ENCODE measurements at places on chromosomes 1 and 21.

DNA sequence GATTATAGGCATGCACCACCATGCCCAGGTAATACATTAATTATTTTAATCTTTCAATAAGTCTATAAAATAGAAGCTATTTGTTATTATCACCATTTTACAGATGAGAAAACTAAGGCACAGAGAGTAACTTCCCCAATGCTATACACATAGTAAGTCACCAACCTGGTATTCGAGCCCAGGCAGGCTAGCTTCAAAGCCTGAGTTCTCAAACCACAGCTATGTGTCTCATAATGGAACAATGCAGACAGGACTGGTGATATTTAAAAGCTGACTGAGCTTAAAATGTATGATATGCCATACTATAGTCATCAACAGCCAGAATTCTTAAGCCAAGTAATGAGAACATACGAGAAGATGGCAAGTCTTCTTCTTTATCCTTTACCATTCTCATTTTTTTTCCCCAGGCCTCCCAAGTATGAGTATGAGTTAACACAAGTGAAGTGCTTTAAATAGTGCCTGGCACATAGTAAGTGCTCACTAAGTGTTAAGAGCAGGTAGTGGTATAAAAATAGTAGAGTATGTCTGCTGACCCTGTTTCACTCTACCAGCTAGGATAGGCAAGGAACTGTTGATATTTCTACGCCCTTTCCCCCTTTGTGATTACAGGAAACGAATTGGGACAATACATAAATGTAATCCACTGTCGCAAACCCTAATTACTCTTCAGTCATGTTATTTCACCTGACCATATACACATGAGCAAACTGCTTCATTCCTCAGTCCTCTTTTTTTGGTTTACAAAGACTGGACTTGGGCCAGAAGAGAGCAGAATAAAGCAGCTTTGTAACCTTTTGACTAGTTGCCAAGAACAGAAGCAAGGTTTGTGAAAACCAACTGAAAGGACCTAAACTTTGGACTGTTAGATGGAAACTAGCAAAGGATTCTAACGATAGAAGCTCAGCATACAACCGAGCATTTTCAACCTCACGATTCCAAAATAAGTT, 9.5 kb downstream of the EYA3 start:
- H3K4me1 ChIP-seq: peaks cover 6% of the 10 kb centered on the region
- H3K27me3 ChIP-seq: no peaks in the 10 kb centered on the region
- no peak for DNase-seq
- H3K36me3 ChIP-seq: no peaks in the 10 kb centered on the region

DNA sequence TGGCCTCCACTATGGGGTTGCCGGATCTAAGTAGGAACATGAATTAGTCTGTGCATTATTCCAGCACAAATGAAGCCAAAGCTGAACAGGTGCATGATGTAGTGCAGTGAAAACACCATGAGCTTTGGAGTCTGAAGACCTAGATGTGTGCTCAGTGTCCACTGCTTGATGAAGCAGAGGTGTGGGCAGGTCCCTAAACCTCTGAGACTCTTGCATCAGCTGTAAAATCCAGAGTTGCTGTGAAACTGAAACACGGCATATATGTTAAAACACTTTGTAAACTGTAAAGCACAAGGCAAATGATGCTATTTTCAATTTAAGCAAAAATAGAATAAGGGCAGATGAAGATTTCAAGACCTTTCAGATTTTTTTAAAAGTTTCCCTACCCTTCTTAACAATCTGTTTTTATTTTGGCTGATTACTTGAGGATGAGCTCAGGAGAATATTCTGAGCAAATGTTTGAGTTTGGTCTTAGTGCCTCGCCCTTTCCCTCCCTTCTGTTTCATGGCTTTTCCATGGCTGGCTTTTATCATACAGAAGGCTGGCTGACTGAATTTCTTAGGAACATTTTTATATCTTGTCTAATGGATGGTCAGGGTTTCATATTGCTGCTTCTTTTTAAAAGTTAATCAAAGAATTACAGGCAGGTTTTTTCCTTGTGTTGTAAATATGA, 221.8 kb downstream of the NTNG1 start:
- peaks cover 4% of the 10 kb centered on the region for H3K27me3 ChIP-seq
- no peaks in the 10 kb centered on the region for H3K4me1 ChIP-seq
- no peak overlapping the region for H3K27ac ChIP-seq
- no peak for DNase-seq

DNA sequence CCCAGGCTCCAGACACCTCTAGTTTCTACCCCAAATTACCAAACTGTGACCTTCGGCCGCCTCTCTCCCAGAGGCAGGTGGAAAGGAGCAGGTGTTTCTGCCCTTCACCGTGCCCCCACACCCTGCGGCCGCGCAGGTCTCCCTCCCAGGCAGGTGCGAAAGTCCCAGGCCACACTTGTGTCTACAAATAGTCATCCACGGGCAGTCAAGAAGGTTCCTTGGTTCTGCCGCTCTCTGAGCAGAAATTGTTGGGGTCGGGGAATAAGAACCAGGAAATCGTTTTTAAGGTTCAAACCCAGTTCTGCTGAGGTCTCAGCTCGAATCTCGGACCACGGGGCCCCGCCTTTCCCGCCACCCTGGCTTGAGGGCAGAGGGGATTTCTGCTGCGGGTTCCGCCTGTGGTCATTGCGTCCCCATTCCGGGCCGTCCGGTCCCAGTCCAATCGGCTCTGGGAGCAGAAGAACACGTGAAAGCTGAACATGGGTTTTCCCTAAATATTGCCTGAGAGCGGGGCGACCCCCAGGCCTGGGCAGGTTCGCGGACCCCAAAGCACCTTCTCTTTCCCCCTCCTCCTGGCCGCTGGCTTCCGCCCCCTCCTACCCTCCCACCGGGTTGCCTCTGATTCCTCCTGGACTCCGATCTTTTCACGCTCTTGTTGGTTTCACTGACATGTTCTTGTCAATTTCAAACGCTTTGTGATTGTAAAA, 1.2 kb upstream of the ATF3 start:
- no peak overlapping the region for H3K27ac ChIP-seq
- peaks cover 60% of the 10 kb centered on the region for H3K27me3 ChIP-seq

DNA sequence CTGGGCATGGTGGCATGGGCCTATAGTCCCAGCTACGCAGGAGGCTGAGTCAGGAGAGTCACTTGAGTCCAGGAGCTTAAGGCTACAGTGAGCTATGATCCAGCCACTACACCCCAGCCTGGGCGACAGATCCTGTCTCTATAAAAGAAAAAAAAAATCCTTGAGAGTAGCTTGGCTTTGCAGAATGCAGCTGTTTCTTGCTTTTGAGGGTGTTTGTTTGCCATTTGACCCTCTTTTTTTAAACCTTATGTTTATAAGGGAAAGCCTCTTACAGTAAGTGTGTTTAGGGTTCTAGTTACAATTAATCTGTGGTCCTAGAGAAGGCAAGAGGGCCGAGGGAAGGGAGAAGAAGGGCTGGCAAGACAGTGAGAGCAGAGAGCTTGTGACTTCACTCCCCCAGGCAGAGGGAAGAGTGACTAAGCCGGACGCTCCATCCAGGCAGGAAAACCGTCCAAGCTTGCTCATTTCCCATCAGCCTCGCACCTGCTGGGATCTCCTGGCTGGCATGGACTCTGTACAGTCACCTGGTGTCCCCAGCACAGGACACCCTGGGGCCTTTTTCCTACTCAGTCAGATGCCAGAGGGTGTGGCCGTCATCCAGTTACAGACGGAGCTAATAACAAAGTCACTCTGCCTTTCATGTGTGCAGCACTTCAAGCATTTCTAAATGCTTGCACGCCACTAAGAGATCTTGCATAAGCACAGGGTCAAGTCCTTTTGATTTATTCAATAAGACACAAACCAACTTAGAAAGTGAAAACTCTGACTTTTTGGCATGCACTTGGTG, 55.5 kb upstream of the PSEN2 start:
- no peaks in the 10 kb centered on the region for H3K27me3 ChIP-seq
- no peak overlapping the region for H3K4me3 ChIP-seq

DNA sequence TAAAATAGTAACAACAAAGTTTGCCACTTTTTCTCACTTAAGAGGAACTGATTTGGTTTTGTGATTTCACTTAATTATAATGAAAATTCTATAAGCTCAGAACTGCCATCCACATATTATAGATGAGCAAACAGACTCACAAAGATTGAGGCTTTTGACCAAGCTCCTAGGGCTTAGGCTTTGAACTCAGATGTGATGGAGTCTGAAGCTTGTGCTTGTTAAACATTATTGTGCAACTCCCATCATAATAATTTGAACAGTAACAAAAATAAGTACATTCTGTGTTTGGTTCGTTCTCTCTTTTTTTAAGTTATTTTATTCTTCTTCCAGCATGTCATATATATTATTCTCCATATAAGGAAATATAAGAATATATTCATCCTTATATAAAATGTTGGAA, 403.4 kb downstream of the PTPRC start:
- H3K36me3 ChIP-seq: peaks cover 3% of the 10 kb centered on the region
- H3K4me3 ChIP-seq: no peak overlapping the region
- peaks cover 15% of the 10 kb centered on the region for H3K4me1 ChIP-seq
- no peak overlapping the region for H3K27ac ChIP-seq
- H3K27me3 ChIP-seq: no peaks in the 10 kb centered on the region

DNA sequence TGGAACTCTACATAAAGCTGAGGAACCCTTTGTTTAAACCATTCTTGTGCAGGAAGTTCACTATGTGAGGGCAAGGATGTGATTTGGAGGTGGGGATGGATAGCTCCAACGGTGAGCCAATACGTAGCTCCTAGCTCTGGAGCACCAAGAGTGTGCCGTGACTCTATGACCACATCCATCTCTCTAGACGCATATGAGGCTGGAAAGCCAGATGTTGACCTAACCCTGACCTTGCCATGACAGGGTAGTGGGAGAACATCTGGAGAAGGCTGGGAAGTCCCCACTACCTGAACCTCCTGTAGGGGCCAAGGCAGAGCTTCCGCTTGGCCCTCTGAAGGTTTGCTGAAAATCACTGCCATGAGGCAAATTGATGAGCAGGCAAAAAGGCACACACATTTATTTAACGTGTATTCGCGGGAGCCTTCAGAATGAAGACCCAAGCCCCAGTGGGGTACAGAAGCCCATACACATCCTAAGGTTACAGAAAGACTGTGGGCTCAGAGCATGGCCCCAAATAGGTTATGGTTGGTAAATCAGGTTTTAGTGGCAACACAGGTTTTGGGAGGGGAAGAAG, 43.4 kb downstream of the EIF2D start:
- peak overlapping the region; percentile 89 for H3K27ac ChIP-seq
- H3K4me3 ChIP-seq: peak overlapping the region; percentile 65
- no peaks in the 10 kb centered on the region for H3K27me3 ChIP-seq
- peaks cover 12% of the 10 kb centered on the region for H3K36me3 ChIP-seq

- peaks cover 13% of the 10 kb centered on the region for H3K4me1 ChIP-seq
- H3K27me3 ChIP-seq: no peaks in the 10 kb centered on the region
- DNase-seq: no peak
- no peak overlapping the region for H3K27ac ChIP-seq
- no peak overlapping the region for H3K4me3 ChIP-seq
Observed at GRCh38 chr1:1167398-1167821, 6.3 kb upstream of the TTLL10 start.

DNA sequence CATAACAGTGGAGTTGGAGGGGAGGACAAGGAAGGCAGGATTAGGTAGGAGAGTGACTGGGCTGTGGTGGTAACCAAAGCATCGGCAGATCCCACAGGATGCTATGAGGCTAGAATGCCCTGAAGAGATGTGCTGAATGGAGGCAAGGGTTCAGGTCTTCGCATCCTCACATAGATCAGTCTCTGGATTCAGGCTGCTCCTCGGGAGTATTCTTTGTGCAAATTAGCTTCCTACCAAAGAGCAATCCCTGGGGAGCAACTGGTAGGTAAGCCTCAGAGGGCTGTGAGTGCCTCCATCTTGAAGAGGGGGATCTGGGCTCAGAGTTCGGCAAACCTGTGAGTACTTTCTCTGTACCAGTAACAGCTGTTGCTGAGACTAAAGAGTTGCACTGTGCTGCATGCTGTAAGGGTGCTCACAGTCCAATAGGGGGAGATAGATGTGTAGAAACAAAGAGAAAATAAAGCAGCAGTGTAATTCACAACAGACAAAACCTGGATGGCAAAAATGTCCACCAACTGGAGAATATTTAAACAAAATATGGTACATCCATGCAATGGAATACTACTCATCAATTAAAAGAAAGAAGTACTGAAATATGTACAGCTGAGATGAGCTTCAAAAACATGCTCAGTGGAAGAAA, 322.4 kb upstream of the DEPDC1 start:
- H3K4me3 ChIP-seq: no peak overlapping the region
- no peak for DNase-seq
- H3K4me1 ChIP-seq: no peaks in the 10 kb centered on the region
- no peaks in the 10 kb centered on the region for H3K27me3 ChIP-seq

DNA sequence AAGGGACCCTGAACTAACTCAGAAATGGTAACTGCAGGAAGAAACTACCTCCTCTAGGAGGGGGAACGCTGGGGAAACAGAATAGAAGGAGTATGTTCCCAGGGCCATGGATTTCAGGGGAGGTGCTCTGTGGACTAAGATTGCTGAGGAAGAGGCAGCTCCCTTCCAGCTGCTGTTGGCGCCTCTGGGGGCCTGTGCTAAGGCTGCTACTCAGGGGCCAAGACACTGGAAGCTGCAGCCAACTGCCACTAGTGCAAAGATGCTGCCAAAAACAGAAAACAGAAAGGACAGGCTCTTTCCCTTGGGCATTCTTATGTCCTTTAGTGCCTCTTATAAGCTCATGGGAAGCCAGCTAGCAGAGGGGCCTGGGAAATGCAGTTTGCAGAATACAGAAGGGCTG, 58.0 kb upstream of the SGIP1 start:
- no peaks in the 10 kb centered on the region for H3K4me1 ChIP-seq
- DNase-seq: no peak
- no peaks in the 10 kb centered on the region for H3K36me3 ChIP-seq
- peaks cover 7% of the 10 kb centered on the region for H3K27me3 ChIP-seq
- no peak overlapping the region for H3K4me3 ChIP-seq

GRCh38 chr1:108504447-108504846, 54.3 kb downstream of the NBPF6 start:
- H3K36me3 ChIP-seq: no peaks in the 10 kb centered on the region
- no peak for DNase-seq
- H3K4me3 ChIP-seq: no peak overlapping the region
- no peak overlapping the region for H3K27ac ChIP-seq

DNA sequence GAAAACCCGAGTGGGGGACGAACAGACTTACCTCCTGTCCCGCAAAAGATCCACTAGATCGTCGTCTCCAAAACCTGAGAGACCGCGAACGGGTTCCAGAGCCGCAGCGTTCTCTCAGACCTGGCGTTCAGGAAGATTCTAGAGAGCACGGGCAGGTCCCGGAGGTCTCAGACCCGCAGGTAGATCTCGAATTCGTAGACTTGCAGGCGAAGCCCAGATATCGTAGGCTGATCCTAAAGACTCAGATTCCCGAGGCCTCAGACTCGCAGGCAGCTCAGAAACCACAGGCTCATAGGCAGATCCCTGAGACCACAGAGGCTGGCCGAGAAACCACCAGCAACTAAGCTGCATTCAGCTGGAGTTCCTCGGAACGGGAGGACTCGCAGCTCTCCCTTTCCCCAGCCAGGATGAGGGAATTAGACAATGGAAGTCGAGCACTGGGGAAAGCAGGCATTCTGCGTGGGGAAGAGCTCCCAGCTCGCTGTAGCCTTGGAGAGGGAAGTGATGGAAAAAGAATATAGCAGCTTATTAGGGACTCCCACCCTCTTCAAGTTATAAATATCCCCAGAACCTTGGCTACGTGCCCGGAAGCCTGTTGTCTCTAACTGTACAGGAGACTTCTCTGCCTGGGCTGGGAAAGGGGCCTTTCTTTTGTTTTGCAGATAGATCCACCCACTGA, at the start of gene ZNF436:
Gene ZNF436 (minus strand): TSS at position 502 of the 679 bp plus-strand sequence. CDS start 1,831 bp downstream, outside the sequence.
- no peaks in the 10 kb centered on the region for H3K27me3 ChIP-seq
- peak; percentile 53 for DNase-seq
- peak within 1 kb of the TSS; percentile 98 for H3K27ac ChIP-seq
- H3K4me3 ChIP-seq: peak within 1 kb of the TSS; percentile 98

- peaks cover 87% of the 10 kb centered on the region for H3K4me1 ChIP-seq
- H3K36me3 ChIP-seq: no peaks in the 10 kb centered on the region
- H3K4me3 ChIP-seq: peak overlapping the region; percentile 68
- no peak overlapping the region for H3K27ac ChIP-seq
Observed at GRCh38 chr21:15742052-15742670, 12.4 kb downstream of the USP25 start.

Measured in naive thymus-derived CD8-positive, alpha-beta T cell (primary cell).